HT-29 (cell line): ENCODE measurements at places on chromosomes 4 and X. TPM values are rescaled to one million over a fixed set of nuclear protein-coding genes. Genes with fewer than 3 reads are reported as not detected.

The CITED1 gene
- total RNA-seq: 1.3 and 3.2 TPM in 2 replicates

DNA sequence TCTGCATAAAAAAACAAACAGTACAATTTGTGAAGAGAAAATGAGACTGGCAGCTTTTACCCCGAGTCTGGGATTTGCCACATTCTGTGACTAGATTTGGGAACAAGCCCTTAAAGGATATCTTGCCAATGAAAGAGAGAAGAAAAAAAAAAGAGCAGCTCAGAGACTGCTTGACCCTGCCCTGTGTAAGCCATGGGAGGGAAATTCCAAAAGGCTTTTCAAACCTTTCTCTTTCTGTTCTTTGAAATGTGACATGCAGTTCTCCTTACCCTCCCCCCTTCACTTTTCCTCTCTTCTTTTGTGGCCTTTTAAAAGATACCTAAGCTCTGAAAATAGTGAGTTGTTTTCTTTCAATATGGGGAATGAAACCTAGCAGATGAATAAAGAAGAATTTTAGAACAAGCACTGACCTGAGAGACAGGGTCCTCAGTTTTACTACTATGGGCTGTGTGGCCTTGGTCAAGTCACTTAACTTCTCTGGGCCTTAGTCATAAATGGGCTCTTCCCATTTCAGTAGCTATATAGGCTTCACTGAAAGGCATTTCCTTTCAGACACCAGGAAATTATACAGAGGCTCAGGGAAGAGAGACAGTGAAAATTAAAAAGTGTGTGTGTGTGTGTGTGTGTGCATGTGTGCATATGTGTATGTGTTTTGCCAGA, 5.1 kb downstream of the CCDC160 start:
- no peak for DNase-seq

The DNAAF6 gene
- not detected in 2 replicates for total RNA-seq

DNA sequence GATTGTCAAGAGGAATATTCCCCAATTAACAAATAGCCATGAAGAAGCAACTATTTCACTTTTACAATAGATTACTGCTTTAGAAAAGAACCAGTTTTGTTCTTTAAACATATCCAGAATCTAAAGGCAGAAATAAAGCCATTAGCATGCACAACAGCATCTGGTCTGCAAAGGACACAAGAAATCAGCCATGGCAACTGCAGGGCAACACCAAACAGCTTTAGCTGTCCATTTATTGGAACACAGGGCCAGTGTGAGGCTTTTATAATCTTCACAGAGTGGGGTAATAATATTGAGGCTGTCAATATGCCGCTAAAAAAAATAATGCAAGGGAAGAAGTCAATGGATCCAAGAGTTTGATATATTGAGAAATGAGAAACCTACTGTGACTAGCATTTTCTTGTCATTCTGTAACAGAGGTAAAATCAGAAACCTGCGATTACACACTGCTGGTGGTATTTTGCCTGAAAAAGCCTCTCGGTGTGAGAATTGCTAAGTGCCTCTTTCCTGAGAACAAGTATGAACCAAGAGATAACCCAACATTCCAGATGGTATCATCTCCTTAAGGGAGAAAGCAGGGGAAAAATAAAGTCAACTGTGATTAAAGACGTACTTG, 2.7 kb upstream of the BANK1 start:
- no peak for DNase-seq

The FREM3 gene
- total RNA-seq: not detected in 2 replicates

GRCh38 chr4:120158046-120158445, 91.4 kb upstream of the MAD2L1 start:
- no peak for DNase-seq

The ATRX gene
- total RNA-seq: 40.7 and 52.4 TPM in 2 replicates

- peak; percentile 53 for DNase-seq
Observed at GRCh38 chr4:41963105-41963504, 18.5 kb upstream of the DCAF4L1 start.

The ADRA2C gene
- 0.53 TPM in 1 of 2 replicates, not detected in the other for total RNA-seq
